ENCODE measurements at places on chromosomes 12 and 14.

GRCh38 chr12:124174451-124175348 lies 120.2 kb upstream of the RFLNA start:
- no peak for DNase-seq

GRCh38 chr14:106518054-106518943 lies 991.9 kb downstream of the TMEM121 start:
- DNase-seq, result peak; percentile 78

- DNase-seq, result peak; percentile 26
These were observed 208.3 kb downstream of the EXOC5 start for GRCh38 chr14:57060276-57060955.

DNA sequence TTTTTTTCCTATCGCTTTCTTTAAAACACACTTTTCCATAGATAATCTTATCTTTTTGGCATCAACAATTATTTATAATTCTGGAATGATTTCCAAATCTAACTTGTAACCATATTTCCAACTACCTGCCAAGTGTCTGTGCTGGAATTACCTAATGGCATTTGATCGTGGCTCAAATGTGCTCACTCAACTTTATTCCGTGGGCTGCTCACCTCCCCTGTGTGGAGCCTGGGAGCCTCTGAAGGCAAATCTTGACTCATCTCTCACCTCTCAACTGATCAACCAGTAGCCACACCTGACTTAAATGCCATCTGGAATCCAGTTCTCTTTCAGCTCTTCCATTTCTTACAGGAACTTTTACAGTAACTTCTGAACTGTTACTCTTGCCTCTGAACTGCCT lies 608.6 kb downstream of the DIO2 start:
- no peak for DNase-seq

DNA sequence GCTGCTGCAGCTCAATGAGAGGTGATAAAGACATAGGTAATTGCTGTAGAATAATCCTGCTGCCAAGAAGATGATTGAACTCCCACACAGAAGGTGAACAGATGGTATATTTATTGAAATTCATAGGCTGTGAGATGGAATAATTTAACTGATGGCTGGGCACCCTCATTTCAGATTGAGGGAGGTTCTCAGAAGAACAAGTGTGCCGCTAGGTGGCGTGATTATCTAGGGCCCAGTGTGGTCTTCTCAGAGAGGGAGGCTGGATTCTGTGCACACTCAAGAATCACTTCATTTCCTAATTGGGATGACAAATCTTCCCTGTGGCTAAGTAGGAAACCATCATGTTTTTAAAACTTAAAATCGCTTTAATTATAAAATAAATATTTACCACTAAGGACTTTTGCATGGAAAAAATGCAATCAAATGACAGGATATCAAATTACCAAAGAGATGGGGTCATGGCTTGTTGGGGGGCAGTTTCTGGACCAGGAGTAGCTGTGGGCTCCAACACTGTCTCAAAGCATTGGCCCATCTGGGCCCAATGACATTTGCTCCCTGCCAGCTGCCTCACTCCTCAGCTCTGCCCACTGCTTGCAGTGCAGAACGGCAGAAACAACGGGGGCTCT lies 132.3 kb downstream of the SNAPC1 start:
- DNase-seq, result peak; percentile 15

GRCh38 chr14:77612011-77612620 lies 4.3 kb downstream of the SPTLC2 start:
- no peak for DNase-seq

- DNase-seq, result no peak
These were observed 338.1 kb upstream of the TMEM132C start for GRCh38 chr12:127928615-127929571.

- no peak for DNase-seq
These were observed 213.6 kb downstream of the ERC1 start for GRCh38 chr12:1204581-1205121.

DNA sequence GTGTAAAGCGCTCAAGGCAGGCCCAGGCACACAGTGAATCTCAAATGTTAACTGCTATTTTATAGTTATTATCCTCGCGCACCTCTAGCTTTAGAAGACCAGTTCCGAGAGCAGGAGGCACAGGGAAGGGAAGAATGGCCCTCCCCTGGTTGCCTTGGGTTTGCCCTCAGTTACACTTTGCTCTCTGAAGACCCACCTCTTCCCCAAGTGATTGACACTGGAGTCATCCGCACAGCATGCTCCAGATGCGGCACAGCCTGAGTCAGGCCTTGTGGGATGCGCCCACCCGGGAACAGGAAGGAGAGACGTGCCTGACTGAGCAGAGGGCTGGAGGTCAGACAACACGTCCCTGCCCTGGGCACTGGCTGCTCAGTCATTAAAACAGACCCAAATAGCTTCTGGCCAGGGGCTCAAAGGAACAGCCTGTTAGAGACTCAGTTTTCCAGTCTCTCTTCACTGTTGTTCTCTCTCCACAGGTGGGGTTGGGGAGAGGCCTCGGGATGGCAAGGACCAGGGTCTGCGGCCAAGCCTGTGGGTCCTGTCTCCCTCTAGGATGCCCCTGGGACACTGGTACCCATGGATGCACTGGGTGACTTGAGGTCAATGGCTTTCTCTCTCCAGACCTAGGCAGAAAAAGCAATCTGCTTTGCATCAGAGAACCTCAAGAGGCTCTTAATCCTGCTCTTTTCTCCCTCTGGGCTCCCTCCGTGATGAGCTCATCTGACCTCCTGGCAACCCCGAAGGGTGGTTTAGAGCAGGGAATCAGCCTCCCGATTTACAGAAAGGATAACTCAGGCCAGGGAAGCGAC lies 13.6 kb upstream of the MLXIP start:
- DNase-seq, result no peak

DNA sequence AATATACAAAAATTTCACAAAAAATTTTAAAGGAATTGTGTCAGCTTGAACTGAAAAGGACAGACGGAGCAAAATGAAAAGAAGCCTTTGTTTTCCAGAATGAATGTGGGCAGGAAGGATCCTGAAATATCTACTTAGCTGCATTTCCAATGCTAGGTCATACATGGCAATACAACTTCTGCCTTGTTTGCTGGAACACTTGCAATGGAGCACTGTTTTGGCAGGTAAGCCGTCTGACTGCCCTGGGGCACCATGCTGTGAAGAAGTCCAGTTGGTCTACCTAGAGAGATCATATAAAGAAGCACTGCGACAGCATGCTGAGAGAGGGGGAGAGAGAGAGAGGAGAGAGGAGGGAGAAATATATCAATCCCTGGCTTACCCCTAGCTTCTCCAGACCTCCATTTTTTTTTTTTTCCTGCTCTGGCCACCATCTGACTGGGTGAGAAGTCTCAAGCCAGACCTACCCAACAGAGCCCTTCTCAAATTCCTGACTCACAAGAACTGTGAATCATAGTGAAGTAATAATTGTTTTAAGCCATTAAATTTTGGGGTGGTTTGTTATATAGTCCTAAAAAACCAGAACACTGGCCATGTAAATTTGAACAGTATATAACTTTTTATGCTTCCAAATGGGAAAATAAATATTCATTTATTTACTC lies 97.1 kb upstream of the PRICKLE1 start:
- DNase-seq, result no peak

GRCh38 chr12:49831717-49832116 lies 3.5 kb upstream of the NCKAP5L start:
- no peak for DNase-seq

- no peak for DNase-seq
These were observed 120.4 kb downstream of the LRRIQ1 start for GRCh38 chr12:85156569-85156968.

DNA sequence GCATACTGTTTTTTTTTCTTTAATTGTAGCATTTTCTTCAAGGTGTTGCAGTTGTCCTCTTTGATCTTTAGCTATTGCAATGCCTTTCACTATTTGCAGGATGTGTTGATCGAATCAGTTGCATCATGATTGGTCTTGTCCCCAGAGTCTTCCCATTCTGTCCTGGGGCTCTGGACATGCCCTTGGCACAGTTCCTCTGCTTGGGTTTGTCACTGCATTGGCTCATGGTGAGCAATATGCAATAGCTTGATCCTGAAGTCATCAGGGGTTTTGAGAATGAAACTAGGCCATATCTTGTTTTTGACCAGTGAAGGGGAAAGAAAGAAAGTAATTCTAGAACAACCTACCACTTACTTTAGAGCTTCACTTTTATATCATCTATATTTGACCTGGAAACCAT lies 281.5 kb downstream of the TMEM117 start:
- DNase-seq, result no peak

GRCh38 chr12:48002414-48002730 lies 1.9 kb downstream of the COL2A1 start:
- DNase-seq, result no peak

GRCh38 chr12:85266356-85266755 lies 13.7 kb upstream of the ALX1 start:
- DNase-seq, result no peak

DNA sequence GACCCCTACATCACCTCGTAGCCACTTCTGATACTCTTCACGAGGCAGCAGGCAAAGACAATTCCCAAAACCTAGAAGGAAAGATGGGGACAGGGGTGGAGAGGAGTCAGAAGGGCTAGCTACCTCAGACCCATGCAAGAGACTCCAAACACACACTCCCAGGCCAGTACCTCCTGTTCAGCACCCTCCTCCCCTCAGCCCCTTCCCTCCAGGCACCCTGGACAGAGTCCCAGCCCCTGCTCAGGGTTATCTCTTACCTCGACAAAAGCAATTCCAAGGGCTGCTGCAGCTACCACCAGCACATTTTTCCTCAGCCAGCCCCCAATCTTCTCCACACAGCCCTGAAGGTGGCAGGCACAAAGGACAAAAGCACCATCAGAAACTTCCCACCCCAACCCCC lies 3.3 kb downstream of the CD63 start:
- DNase-seq, result no peak

DNA sequence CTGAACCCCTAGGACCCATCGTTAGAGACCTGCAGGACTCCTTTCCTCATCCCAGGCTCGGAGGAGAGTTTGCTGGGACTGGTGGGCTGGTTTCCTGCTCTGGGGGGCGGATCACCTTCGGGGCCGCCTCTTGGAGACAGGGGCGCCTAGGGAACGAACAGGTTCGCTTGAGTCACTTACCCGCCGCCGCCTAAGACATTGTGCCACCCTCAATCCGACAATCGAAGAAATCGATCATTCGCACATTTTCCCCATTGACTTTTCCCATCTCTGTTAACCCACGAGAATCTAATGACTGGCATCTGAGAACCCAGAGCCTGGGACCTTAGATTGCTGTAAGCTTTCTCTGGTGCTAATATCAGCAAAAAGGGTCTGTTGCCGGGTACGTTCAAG lies 322 bp downstream of the SLC39A9 start:
- DNase-seq, result no peak

DNA sequence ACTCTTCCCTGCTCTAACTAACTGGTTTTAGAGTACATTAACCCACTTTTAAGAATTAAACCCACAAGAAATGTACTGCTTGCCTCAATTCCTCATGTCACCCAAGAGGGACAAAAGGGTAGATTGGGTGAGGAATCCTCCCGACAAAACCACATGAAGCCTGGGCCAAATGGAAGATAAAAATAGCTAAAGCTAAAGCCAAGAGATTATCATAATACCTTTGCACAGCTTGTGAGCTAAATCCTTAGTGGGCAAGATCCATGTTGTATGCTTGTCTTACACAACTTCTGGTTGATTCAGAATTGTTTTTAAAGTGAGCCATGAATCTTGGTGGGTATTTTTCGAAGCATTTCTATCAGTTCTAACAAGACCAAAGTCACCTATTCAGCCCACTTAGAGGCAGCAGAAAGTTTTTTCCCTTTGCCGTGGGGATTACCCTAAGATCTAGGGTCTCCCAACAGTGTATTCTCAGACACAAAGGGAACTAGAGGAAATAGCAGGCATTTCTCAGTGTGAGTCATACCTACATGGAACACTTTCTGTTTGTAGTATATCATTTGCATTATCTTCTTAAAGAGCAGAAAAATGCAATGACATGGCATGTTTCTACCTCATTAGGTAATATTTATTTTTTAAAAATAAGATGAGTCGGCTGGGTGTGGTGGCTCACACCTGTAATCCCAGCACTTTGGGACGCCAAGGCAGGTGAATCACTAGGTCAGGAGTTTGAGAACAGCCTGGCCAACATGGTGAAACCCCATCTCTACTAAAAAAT lies 616.6 kb downstream of the KCNH5 start:
- DNase-seq, result no peak

DNA sequence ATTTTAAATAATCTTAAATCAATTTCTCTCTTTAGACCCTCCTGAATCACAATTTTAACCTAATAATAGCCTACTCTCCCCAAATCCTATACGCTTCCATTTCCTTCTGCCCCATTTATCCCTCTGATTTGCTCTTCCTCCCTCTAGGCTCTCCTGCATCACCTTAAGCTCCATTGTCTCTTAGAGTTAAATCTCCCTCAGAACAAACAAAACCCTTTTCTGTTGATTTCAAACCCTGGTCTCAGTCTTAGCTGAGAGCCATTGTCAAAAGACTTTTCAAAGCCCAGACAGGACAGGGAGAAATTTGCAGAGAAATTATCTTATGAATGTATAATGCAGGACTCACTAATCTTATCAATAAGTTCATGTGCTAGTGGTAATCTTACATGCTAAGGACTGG lies 106.1 kb downstream of the C12orf75 start:
- DNase-seq, result no peak

GRCh38 chr12:89058402-89058801 lies 293.9 kb downstream of the DUSP6 start:
- no peak for DNase-seq

GRCh38 chr12:730550-730949 lies 21.8 kb upstream of the WNK1 start:
- no peak for DNase-seq

DNA sequence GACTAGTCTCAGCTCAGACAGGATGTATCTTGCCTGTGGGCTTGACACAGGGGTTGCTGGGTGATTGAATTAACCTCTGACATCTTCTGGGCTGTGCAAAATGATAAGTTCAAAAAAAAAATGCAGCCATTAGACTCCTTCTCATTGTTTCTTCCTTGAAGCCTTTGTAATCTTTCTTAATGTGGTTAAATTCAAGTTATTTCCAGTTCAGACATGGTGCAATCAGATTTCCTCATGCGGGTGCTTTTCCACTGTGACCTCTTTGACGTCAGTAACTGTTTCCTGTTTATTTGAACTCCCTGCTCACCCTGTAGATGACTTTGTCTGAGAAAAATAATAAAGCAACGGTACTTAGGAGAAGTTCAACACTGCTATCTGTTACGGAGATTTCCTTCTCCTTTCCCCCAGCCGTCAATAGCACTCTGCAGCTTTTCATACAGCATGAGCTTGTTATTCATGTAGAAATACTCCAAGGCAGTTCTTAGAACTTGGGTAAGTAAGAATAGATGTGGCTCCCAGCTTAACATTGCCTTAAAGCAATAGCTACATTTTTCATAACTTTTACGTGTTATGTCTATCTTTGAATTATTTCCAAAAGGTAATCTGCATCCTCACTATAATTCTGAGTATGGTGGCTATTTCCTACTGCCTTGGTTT lies 155.5 kb downstream of the PRKCH start:
- no peak for DNase-seq

GRCh38 chr14:51328772-51329353 lies 88.8 kb downstream of the TMX1 start:
- DNase-seq, result no peak

- DNase-seq, result no peak
These were observed 953 bp downstream of the MAPK1IP1L start for GRCh38 chr14:55052269-55052930.

Data from stimulated activated CD4-positive, alpha-beta T cell treated with anti-CD3 and anti-CD28 coated beads, TNF-alpha, amount 100 ng/mL, for 48 hours (primary cell).